ENCODE measurements at places on chromosomes 11 and 22.

DNA sequence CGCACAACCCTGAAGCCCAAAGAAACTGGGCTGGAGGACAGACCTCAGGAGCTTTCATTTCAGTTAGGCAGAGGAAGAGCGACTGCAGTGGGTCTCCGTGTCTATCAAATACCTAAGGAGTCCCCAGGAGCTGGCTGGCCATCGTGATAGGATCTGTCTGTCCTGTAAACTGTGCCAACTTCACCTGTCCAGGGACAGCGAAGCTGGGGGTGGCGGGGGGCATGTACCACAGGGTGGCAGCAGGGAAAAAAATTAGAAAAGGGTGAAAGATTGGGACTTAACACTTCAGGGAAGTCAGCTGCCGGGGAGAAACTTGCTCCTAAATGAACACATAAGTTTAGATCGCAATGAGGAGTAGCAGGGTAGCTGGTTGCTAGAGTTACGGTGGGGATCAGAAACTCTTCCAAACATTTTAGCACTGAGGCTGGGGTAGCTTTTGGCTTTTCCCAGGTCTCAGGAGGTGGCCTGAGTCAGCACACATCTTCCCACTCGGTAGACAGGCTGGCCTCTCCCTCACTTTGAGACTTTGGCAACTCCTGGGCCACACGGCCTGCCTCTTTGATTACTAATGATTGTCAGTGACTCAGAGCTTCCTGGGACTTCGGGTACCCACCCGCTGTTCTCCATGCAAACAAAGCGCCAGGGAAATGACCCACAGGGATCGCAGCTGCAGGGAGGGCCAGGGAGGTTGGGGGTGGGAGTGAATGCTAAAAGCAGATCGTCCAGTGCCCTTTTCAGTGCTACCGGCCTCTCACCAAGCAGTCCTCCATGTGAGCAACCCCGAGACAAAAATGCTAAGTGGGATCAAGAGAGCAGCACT, 2.9 kb upstream of the MTFP1 start:
- DNase-seq: no peak

- DNase-seq: no peak
These were observed 56.4 kb upstream of the SYN3 start for GRCh38 chr22:33114565-33114964.

GRCh38 chr11:96357794-96358193, 14.8 kb upstream of the MAML2 start:
- DNase-seq: no peak

- DNase-seq: no peak
These were observed 17.5 kb upstream of the CAPRIN1 start for GRCh38 chr11:34034053-34034452.

- DNase-seq: no peak
These were observed 32.0 kb downstream of the KIAA0930 start for GRCh38 chr22:45208696-45208992.

- DNase-seq: no peak
These were observed 109.8 kb downstream of the NAT10 start for GRCh38 chr11:34214961-34215805.

DNA sequence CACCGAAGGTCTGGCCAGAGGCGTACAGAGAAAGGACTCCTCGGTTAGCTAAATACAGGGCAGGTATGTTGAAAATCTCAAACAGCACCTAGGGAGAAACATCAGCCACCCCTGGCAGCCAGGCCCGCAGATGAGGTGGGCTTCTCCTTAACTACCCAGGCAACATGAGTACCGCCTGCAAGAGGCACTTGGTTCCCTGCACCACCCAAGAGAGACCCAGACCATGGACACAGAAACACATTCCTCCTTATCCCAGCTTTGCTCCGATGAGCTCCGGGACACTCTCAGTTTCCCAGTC, 53.0 kb downstream of the DHCR7 start:
- no peak for DNase-seq

- DNase-seq: no peak
These were observed 80.8 kb downstream of the HORMAD2 start for GRCh38 chr22:30161051-30161469.

DNA sequence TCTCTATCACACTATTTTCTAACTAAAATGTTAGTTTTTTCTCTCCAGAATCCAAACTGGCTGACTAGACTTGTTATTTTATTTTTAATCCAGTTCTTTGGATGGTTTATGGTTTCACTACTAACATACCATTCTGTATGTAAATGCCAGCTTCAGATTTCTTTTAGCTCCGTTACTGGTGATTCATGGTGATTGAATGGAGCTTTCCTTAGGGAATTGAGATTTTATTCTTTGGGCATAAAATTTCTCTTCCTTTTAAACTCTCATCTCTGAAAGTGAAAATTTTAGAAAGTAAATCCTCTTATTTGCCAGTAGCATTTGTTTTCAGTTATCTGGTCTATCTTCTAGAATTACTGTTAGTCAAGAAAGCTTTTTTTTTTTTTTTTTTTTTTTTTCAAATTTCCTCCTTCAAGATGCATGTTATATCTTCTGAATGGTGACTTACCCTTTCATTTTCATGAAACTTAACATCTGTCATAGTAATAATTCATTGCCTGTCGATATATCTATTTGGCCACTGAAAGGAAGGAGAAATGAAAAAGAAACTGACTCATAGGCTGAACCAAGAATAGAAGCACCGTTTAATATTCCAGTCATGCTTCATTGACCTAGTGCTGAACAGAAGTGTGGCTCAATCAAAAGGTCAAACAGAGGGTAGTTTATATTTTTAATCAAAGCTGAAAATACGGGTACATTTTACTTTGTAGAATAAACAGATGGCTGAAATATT, 6.4 kb downstream of the ENDOD1 start:
- no peak for DNase-seq

- no peak for DNase-seq
These were observed 78.5 kb downstream of the TMEM135 start for GRCh38 chr11:87116185-87116584.

DNA sequence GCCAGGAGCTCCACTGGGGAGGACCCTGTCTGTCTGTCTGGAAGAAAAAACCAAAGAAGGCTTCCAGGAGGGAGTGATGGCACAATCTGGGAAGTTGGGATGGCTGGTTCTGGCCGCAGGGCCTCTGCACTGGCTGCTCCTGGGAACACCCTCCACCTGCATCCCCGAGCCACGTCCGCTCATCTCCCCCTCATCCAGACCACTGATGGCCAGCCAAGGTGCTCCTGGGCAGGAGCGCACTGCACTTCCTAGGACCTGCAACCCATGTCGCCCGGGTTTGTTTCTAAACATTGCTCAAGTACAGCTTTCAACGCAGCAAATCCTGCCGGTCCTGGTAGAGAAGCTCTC, 4.9 kb upstream of the IFITM10 start:
- DNase-seq: no peak

DNA sequence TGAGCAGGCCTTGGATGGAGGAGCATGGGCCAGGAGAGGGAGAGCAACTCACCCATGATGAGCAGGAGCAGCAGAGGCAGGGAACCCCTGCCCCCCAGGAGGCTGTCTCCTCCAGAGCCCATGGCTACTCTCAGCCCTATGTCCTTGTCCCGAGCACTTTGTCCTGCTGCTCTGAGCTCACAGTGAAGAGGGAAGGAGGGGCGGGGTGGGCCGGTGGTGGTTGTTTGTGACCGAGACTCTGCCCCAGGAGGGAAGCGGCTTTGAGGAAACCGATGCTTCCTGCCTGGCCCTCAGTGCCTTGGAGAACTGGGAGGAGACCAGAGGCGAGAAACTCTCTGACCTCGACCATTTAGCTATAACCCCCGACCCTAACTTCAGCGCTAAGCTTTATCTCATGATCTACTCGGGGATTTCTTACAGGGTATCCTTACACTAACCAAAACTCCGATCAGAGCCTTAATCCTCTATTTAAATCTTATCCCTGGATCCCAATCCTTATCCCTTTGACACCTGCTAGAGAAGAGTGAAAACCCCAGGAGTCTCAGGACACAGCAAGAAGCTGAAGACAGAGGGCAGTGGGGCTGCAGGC, at the start of gene ROBO4:
TSS of gene ROBO4 (minus strand) at position 192 of the 589 bp plus-strand sequence. CDS start at position 122, 70 bp downstream.
- DNase-seq: no peak

- no peak for DNase-seq
These were observed 73.4 kb downstream of the NCAPD3 start for GRCh38 chr11:134150195-134150903.

DNA sequence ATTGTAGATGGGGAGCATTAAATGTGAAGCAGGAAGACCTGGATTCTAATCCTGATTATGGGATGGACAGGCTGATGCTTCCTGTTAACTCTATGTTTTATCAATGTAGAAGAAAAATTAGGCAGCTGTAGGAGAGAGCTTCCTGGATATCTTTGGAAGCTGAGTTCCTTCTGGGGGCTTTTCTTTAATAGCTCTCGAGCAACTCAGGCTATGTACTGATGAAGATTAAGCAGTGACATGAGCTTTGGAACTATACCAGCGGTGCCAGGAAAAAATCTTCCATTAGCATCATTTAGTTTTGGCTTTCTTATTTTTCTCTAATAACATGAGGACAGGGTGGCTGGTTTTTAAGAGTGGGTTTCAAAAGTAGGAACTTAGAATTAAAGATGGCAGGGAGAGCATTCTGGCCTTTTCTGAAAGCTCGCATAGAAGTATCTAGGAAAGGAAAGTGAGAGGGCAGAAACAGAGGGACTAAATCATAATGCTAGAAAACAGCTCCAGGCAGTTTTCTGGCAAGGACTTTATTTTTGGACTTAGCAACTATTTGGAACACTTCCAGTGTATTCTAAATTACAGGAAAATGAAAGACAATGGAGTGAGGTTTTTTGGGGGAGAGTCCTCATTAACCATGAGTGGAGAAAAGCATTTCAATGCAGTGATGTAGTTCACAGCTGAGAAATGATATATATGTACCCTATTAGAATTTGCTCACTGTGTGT, 69.2 kb upstream of the RRM1 start:
- no peak for DNase-seq

- DNase-seq: no peak
These were observed 52.0 kb downstream of the AMBRA1 start for GRCh38 chr11:46541593-46542371.

- DNase-seq: no peak
These were observed 52.6 kb upstream of the SESN3 start for GRCh38 chr11:95283650-95284049.

DNA sequence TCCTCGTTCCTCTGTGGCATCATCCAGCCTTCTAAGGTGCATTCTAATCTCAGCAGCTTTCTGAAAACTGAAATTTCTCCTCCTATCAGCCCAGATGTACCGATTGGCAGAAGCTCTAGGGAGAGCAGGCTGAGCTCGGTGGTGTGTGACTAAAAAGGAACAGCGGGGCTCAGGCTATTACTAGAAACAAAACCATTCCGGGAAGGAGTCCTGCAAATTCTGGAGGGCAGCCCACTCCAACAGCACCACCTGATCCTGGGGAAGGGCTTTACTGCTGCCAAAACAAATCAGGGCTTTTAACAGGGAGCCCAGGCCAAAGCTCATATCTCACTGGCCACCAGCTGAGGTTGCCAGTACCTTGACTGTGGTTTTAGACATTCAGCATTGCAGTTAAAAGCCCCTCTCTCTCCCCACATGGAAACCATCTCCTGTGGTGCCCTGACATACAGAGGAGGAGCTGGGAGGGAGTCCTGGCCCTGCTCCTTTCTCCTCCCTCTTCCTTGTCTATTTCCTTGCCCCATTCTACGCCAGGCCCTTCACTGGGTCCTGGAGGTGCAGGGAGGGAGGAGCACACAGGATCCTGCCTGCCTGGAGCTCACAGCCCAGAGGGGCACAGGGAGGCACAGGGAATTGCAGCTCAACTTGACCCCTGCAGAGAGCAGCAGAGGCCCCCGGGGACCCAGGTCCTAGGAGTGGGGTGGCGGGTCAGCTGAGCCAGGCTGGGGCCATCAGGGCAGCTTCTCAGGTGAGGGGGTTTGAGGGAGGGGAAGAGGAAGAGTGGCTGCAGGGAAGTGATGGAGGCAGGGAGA, 889 bp downstream of the PLAAT4 start:
- peak; percentile 43 for DNase-seq

GRCh38 chr11:121323046-121323607, 30.6 kb downstream of the SC5D start:
- no peak for DNase-seq

- DNase-seq: no peak
These were observed 33.1 kb downstream of the TPBGL start for GRCh38 chr11:75273411-75274391.

DNA sequence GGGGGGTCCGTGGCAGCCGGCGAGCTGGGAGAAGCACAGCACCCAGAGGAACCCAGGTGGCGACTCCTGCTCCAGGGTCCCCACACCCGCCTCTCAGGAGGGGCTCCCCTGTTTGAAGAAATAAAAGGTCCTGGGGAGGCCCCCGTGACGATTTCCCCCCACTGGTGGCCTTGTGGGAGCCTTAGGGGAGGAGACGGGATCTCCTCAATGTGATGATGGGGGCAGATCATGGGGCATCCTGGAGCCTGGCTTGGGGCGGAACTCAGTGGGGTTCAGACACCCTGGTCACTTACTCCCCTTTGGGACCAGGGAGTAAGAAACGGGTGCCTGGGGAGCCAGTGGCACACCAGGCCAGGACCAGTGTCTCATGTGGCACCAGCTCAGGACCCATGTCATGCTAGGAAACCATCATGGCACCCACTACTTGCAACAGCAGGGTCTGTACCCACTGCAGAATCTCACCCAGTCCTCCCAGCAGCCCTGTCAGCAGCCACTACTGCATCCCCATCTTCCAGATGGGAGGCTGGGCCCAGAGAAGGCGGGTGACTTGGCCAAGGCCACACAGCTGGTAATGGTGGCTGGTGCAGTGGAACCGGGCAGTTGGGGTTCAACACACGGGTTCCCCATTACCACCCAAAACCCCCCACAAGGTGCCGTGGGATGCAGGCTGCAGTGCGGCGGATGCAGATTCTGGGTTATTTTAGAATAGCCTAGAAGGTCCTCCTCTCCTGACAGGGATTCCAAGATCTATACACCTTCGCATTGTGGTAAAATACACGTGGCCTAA, 130.7 kb downstream of the CTTN start:
- DNase-seq: no peak

DNA sequence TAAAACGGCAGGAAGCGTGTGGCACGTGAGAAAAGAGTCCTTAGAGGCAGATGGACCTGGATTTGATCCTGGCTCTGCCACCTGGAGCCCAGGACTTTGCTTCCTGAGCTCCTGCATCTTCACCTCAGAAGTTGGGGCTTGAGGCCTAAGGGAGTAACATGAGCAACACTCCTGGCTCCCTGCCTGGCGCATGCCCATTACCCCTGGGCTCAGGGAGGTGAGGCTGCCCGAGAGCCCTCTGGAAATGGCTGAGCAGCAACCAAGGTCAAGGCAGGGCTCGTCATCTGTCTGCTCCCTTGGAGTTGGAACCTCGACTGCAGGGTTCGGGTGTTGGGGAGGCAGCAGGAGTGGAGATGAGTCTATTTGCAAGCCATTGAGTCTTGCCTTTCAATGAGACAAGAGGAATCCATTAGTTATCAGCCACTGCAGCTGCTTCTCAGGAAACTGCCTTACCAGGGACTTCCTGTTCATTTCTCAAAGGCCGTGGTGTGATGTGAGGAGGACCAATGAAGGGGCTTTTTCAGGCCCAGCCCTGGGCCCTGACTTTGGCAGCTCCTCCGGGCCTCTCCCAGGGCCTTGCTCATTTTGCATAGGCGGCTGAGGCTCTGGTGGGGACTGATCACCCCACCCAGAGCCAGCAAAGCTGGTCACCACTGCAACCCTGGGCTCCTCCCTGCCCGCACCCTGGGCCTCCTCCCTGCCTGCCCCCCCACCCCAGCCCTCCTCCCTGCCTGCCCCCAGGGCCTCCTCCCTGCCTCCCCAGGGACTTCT, 6.4 kb downstream of the FADS2 start:
- no peak for DNase-seq

Measured in NCI-H2171 (cell line).